ENCODE measurements at places on chromosomes 1 and 21.
A peak's percentile ranks its signal among the peaks of the same experiment; 100 is the strongest.

DNA sequence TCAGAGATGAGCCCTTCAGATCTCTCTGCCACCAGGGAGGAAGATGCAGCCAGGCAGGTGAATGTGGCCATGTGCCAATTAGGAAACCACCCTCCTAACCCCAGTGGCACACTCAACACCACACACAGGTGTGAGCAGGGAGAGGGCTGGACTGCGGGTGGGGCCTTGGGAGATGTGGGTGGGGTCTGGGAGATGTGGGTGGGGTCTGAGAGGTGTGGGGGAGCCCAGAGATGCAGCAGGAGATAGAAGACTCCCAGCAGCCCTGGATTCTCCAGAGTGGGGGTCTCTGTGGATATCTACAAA lies 43.2 kb upstream of the COL6A1 start:
- DNase-seq = no peak

GRCh38 chr1:43526002-43526401 lies 4.7 kb upstream of the PTPRF start:
- DNase-seq = no peak

GRCh38 chr1:182766881-182767645 lies 22.5 kb upstream of the NPL start:
- no peak for DNase-seq

DNA sequence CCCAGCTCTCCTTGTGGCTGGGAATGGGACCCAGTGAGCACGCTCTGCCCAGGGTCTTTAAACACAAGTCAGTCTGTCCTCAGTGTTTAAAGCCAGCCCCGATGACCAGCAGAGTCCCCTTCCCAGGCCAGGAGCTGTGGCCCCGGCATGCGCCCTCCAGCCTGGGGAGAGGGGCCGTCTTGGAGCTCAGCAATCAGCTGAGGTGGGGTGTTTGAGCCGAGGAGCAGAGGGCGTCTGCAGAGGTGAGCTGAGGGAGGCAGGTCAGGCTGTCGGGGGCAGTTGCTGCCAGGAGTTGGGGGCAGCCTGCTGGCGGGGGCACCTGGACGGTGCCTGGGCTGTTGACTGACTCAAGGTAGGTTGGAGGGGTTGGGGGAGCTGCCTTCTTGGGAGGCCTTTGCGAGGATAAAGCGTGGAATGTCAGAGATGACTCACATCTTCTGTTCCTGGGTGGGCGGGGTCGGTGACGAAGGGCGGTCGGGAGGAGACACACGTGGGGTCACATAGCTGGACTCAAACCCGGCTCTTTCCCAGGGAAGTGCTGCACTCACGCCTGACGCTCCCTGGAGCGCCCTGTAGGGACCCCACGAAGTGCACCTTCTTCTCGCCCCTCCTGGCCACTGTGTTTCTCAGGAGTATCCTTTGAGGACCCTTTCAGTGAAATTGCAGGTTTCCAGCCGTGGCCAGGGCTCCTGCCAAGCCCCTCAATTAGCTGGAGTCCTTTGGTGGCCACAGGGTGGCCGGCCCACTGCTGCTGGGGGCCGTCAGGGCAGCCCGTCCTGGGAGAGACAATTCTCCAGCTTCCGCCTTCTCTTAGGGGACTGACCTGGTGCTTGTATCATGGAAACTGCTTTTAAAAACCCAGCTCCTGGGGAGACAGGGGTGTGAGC lies 86.2 kb downstream of the SIK1 start:
- DNase-seq = no peak

GRCh38 chr1:163361123-163361934 lies 39.6 kb downstream of the NUF2 start:
- DNase-seq = no peak

- DNase-seq = no peak
Measured at GRCh38 chr1:76148460-76148859, 73.9 kb downstream of the ST6GALNAC3 start.

GRCh38 chr1:207868251-207868773 lies 42.6 kb downstream of the CD34 start:
- DNase-seq = no peak

DNA sequence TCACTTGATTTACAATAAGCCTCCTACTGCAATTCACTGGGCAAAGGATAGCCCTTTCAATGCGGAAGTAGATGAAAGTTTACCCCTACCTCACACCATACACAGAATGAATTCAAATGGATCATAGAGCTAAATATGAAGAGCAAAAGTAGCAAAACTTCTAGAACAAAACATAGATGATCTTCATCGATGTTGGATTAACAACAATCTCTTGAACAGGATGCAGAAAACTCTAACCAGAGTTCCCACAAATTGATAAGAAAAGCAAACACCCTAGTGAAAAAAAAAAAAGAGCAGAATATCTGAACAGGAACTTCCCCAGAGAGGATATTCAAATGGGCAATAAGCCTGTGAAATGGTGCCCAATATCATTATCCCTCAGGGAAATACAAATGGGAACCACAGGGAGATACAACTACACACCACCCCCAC lies 1.9 kb upstream of the UBASH3A start:
- DNase-seq = no peak

DNA sequence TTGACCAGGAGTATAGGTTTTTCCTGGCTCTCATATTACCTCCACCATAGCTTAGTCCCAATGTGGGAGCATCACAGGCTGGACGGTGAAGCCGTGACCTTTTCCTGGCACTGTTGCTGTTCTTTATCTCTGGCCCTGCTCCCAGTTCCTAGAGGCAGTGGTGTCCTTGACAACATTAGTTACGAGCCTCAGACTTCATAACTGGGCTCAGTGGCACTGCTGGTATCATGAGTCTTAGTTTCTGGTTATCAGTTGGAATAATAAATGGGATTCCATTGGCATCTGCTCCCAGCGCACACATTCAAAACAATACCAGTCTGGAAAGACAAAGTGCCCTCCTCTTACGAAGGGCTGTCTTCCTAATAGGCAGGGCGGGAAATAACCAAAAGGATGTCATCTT lies 8.0 kb downstream of the RNPEP start:
- no peak for DNase-seq

- DNase-seq = no peak
Measured at GRCh38 chr1:39779821-39780220, 8.7 kb upstream of the OXCT2 start.

DNA sequence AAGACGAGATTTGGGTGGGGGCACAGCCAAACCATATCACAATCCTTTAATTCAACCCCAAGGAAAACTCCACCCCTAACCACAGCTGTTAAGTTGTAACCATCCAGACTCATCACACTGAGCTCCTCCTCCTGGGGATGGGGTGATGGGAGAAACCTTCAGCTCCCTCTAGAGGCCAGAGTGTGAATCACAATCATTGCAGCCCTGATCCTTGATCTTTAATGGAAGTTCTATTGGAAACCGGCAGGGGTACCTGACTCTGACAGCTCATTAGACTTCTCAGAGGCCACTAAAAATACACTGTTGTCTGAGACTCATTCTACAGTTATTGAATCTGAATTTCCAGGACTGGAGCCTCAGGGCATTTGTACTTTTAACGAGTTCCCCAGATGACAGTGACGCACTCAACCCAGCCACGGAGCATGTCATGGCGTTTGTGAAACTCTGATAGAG lies 127.2 kb downstream of the IGSF21 start:
- peak; percentile 9 for DNase-seq

- no peak for DNase-seq
Measured at GRCh38 chr21:33984021-33984481, 68.4 kb upstream of the ATP5PO start.
